ENCODE measurements at places on chromosomes 13 and 19. TPM values are rescaled to one million over a fixed set of nuclear protein-coding genes. Genes with fewer than 3 reads are reported as not detected.
A peak's percentile ranks its signal among the peaks of the same experiment; 100 is the strongest.

- peak; percentile 90 for DNase-seq
Observed at GRCh38 chr19:12779162-12779993, 4.0 kb upstream of the HOOK2 start.

GRCh38 chr13:77387607-77388200, 60.8 kb upstream of the MYCBP2 start:
- DNase-seq = no peak

GRCh38 chr19:43532571-43532961, 422 bp upstream of the ZNF575 start:
- peak; percentile 86 for DNase-seq

- DNase-seq = no peak
Observed at GRCh38 chr13:30711375-30711774, 24.0 kb upstream of the ALOX5AP start.

- no peak for DNase-seq
Observed at GRCh38 chr13:96284971-96285370, 195.1 kb downstream of the HS6ST3 start.

DNA sequence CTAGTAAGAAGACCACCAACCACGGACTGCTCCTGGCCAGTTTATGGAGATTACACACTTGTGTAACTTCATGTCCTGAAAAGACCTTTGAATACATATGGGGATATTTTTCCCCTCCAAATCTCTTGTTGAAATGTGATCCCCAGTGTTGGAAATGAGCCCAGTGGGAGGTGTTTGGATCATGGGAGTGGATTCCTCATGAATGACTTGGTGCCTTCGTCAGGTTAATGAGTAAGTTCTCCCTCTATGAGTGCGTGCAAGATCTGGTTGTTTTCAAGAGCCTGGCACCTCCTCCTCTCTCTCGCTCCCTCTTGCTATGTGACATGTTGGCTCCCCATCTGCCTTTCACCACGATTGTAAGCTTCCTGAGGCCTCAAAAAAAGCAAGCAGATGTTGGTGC, 769.0 kb upstream of the SLITRK1 start:
- DNase-seq = peak; percentile 21

DNA sequence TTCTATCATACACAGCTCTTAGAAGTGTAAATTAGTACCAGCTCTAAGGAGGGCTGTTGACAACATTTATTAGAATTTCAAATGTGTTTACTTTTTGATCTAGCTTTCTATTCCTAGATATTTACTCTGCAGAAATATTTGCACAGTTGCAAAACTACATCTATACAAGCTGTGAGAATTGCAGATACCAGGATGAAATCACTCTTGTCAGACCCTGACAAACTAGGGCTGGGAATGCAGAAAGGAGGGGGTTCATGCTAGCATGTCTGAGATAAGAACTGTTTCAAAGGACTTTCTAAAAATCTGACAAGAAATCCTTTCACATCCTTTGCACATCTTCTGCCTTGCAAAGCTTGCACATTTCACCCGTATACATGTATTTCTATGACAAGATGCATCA, 11.8 kb upstream of the PABPC3 start:
- DNase-seq = no peak

The KIR3DL2 gene
- not detected for total RNA-seq

The ZNF837 gene
- total RNA-seq = 0.33 TPM

The DCLK1 gene
- 18.0 TPM for total RNA-seq

The SLC25A41 gene
- 0.21 TPM for total RNA-seq

Measured in right cardiac atrium (tissue), 5 donors.